HCEC 1CT (cell line): ENCODE measurements at places on chromosomes 13 and 19.
A peak's percentile ranks its signal among the peaks of the same experiment; 100 is the strongest.

DNA sequence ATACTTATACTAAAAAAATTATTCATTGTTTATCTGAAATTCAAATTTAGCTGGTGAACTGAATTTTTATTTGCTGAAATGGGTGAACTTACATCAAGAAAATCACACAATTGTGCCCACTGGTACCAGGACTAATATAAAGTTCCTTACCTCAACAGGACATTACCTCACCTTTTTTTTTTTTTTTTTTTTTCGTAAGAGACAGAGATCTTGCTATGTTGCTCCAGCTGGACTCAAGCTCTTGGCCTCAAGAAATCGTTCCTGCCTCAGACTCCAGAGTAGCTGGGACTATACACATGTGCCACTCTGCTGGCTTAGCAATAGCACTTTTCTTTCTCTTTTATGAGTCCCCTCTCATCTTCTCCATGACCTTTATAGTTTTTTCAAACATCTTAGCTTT, 22.5 kb upstream of the NDFIP2 start:
- no peak for DNase-seq

GRCh38 chr19:532561-533363, 1.2 kb downstream of the CDC34 start:
- peak; percentile 51 for DNase-seq

DNA sequence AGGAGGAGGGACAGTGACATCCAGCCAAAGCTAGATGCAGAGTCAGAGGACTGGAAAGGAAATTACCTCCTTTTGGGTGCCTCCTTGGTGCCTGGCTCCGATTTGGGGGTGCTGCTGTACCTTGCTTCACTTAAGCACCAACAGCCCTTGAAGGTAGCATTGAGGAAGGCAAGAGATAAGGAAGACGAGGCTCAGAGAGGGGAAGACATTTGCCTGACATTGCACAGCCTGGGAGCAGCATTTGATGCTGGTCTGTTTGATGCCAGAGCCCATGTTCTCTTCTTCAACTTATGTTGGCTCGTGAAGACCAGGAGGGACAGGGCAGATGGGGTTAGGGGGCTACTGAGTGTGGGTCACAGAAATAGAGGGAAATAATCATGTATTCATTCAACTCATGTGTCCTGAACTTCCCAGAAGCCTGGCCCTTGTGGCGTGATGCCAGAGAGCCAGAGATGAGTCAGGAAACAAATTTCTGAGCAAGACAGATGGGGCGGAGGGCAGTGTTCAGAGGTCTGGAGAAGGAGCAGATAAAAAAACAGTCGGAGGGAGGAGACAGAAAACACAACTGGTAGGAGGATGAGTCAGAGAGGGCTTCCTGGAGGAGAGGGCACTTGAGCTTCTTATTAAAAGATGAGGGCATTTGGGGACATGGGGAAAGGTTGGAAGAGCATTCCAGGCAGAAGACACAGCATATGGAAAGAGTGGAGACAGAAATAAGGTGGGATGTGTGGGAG, 3.0 kb upstream of the C19orf81 start:
- peak; percentile 72 for DNase-seq

DNA sequence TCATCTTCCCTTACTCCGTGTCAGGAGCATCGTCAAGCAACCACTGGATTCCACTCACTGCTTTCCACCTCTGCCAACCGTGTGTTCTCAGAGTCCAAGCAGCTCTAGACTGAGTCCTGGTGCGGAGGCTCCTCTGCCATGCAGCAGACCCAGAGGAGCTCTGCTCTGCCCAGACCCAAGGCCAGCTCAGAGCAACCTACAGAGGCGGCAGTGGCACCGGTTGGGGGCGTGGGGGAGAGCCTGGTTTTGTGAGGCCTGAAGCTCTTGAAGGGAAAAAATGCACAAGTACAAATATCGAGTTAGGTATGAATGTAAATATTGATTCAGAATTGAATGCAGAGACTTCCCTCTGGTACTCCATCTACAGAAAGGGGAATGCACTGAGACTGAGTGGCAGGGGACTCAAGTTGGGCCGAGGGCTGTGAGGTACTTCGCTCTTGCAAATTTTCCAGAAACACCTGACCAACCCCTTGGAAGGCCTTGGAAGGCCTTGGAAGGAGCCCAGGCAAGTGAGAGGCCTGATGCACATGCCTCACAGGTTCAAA, 46.7 kb downstream of the GJA3 start:
- no peak for DNase-seq

GRCh38 chr19:1747285-1748114, 5.8 kb upstream of the ONECUT3 start:
- peak; percentile 98 for DNase-seq

GRCh38 chr13:43650882-43651281, 135.9 kb downstream of the ENOX1 start:
- DNase-seq, result no peak

DNA sequence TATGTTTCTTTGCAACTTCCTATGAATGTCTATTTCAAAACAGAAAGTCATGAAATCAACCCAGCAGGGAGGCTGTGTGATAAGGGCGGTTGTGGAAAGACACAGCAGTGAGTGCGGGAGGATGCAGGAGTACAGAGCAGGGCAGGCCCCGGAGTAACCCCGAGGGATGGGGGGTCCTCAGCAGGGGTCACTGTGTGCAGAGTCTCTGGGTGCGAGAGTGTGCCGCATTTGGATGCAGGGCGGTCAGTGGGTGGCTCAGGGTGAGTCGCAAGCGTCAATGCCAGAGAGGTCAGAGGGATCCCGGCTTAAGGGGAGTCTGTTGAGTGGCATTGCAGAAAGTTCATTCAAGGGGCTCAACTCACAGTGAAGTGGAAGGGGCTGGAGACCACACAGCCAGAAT, 147.8 kb downstream of the STK24 start:
- DNase-seq, result no peak

- DNase-seq, result peak; percentile 60
Measured at GRCh38 chr13:29858667-29859066, 8.2 kb upstream of the UBL3 start.

DNA sequence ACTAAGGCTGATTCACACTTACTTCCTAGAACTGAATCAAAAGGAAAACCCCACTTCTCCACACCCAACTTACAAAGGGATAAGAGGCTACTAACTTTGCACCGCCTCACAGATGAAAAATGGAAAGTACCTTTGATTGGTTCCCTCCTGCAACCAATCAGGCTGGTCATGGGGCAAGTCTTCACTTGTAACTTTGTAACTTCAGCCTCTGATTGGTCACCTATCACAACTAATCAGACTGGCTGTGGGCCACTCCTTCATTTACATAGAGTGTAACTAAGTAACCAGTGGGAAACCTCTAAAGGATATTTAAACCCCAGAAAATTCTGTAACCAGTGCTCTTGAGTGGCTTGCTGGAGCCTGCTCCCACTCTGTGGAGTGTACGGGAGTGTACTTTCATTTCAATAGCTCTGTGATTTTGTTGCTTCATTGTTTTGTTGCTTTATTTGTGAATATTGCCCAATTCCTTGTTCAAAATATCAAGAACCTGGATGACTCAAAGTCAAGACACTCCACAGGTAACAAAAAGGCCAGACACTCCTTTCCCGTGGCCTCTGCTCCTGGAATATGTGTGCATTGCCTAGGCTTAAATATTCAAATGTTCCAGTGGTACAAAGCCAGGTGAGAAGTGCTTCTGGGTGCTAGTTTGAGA, 50.5 kb downstream of the RFC3 start:
- DNase-seq, result no peak

- DNase-seq, result no peak
Measured at GRCh38 chr13:94968040-94968756, 255.9 kb upstream of the SOX21 start.

GRCh38 chr19:10525636-10526035, 8.4 kb upstream of the S1PR5 start:
- no peak for DNase-seq

DNA sequence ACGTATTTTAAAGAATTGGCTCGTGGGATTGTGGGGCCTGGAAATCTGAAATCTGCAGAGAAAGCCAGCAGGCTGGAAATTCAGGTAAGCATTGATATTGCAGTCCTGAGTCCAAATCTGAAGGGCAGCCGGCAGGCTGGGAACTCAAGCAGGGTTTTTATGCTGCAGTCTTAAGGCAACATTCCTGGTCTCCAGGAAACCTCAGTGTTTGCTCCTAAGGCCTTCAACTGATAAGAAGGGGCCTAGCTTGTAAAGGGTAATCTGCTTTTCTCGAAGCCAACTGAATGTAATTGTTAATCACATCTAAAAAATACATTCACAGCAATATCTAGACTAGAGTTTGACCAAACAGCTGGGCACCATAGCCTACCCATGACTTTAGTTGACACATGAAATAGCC, 154.4 kb downstream of the EFNB2 start:
- no peak for DNase-seq

DNA sequence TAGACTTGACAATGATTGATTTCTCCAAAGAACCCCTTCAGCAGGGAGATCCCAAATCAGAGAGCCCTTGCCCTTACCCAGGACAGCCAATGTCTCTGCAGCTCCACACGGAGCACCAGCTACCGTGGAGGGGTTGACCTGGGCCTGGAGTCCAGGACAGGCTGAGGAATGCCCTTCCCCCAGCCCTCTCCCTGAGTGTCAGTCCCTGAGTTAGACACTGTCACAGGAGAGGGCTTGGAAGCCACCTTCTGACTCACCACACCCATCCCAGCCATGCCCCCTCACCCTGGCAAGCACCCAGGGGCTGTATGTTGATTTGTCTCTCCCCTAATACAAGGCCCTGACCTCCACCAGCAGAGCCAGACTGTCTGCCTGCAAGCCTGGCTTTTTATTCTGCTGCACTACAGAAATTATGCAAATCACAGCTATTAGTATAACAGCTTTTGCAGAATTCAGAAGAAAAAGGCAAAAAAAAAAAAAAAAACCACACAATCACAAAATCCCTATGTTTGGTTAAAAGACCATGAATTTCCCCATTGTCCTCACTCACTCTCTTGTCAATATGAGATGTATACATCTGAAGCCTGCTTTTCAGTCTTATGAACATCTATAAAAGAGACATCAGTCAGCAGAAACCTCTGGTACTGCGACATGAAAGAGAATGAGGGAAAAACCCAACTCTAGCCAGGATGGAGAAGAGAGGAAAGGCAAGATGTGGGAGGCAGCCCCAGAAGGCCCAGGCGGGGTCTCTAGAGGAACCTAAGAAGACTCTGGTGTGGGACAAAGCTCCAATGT, 240.7 kb downstream of the UQCRFS1 start:
- no peak for DNase-seq

DNA sequence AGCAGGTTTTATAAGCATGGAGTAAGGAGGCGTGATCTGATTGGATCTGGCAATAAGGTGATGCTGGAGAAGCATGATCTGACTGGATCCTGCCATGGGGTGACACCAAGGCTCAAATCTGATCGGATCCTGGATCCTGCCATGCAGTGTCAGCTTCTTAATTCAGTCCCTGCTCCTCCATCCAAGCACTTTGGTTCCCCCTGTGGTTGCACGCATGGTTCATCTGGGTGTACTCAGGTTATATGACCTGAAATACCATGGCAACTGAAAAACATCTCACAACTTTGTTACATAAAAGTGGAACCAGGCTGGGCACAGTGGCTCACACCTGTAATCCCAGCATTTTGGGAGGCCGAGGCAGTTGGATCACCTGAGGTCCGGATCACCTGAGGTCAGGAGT, 17.6 kb upstream of the KLK4 start:
- no peak for DNase-seq

DNA sequence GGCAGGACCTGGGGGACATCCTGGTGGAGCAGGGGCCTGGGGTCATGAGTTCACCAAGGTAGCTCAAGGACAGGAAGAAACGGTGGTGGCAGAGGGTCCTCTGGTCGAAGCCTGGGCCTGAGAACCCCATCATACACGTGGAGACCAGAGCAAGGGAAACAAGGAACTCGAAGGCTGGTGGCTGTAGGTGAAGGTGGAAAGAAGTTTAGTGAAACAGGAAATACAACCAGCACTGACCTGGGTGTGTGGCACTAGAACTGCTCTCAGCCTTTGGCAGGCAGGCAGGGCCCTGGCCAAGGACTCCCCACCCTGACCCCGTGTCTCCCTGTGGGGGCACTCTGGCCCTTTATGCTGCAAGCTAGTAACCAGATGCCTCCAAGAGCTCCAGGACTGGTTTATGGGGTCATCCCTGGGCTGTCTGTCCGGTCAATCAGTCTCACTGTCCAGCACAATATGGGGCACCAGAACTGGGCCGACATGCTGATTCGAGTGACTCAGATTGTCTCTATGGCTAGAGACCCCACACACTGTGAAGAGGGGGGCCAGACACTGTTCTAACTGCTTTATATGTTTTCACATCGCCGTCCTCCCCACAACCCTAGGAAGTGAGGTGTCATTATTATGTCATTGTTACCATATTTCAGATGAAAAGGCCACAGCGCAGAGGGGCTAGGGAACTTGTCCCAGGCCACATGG, 3.8 kb downstream of the COX6B2 start:
- no peak for DNase-seq

- no peak for DNase-seq
Measured at GRCh38 chr19:39170386-39171231, 26.2 kb upstream of the NCCRP1 start.

- DNase-seq, result no peak
Measured at GRCh38 chr13:114072421-114072820, 60.0 kb downstream of the RASA3 start.

GRCh38 chr19:2719920-2720776, 1.0 kb downstream of the DIRAS1 start:
- DNase-seq, result peak; percentile 32

DNA sequence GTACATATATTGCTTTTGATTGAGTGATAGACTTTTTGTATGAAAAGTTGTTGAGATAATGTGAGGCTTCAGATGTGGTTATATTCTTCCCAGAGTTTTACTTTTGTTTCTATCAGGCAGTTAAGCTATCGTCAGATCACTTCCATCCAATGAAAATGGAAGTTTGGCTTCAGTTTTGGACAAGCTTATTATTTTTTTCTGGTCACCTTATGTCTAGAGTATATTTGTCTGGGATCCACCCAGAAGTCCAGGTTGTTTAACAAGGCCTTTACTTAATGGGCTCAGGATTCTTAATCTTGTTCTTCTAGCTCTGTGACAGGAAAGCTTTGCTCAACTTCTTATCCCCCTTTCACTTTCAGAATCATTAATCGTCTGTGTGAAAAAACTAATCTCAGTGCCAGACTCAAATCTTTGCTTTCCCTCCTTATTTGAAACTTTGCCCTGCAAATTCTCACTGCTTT, 150.9 kb downstream of the PDS5B start:
- DNase-seq, result peak; percentile 15

GRCh38 chr13:24032252-24032651, 128.3 kb upstream of the SPATA13 start:
- DNase-seq, result peak; percentile 63

DNA sequence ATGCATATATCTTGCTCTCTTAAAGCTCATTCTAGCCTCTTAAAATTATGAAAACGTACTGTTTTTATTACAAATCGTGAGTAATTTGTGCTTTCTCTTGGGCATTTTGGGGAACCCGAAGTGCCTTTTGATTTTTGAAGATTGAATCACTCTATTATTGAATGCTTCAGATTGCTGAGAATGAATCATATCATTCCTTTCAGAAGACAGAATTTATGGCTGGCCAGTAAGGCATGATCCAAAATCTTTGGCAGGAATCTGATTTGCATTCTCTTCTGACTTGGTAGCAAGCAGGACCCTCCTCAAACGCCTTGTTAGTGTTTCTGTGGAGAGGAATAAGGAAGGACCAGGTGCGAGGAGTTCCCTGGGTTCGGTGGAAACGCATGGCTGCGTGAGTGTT, 49.5 kb downstream of the STARD13 start:
- DNase-seq, result peak; percentile 92

- peak; percentile 73 for DNase-seq
Measured at GRCh38 chr19:34480971-34481841, at the start of gene WTIP. WTIP (plus strand) TSS chr19:34481758; CDS start chr19:34481975, 217 bp downstream.
